ENCODE measurements at places on chromosomes 13 and 19.
A peak's percentile ranks its signal among the peaks of the same experiment; 100 is the strongest.

DNA sequence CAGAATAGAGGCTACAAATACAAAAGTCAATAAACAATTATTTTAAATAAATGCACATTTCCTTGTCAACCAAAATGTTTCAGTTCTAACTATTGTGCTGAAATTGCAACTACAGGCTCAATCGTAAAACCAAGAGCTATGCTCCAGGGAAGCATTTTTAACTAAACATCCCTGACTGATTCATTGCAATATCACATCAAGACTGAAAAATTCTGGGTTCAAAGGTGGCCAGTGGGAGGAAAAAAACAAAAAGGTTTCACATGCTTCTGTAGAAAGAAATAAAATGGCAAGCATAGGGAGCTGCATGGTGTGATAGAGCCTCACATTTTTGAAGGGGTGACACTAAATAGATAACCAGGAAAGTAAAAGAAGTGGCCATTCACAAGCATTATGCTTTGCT is 862.8 kb downstream of the PCDH9 start:
- DNase-seq, result no peak

DNA sequence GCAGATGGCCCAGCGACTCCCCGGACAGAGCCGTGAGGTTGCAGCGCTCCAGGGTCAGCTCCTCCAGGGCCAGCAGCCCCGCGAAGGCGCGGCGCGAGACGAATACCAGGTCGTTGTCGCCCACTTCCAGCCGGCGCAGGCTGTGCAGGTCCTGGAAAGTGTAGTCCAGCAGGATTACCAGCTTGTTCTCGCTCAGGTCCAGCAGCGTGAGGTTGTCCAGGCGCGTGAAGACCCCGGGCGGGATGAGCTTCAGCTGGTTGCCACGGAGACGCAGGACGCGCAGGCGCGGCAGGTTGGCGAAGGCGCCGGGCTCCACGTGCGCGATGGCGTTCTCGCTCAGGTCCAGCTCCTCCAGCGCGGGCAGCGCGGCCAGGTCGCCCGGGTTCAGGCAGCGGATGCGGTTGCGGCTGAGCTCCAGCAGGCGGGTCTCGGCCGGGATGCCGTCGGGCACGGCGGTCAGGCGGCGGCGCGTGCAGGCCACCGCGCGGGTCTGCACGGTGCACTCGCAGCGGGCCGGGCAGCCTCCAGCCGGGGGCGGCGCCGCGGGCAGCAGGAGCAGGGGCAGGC is 9.3 kb upstream of the PEAK3 start:
- no peak for DNase-seq

- DNase-seq, result no peak
Measured at GRCh38 chr13:56271686-56272085, 869.0 kb upstream of the PRR20A start.

- DNase-seq, result no peak
Measured at GRCh38 chr19:1366899-1367870, 16.5 kb upstream of the NDUFS7 start.

DNA sequence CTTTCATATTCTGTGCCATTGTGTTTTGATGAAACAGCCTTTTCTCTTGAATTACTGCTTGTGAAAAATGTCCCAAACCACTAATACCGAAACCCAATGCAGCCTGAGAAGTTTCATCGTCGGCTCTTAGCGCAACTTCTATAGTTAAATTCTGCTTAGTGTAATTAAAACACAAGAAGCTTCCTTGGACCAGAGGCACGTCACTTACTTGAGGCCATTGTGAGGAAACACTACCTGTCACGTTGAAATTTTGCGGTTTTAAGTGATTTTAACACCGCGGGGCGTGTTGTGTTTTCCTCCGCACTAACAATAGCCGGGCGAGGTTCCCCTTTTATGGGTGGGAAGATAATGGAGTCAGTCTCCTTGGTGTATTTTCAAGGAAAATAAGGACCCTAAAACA is 70.9 kb downstream of the GGACT start:
- no peak for DNase-seq

GRCh38 chr13:109712124-109712722 is 74.2 kb downstream of the IRS2 start:
- DNase-seq, result no peak

GRCh38 chr13:50721672-50721992 is 121.9 kb downstream of the DLEU7 start:
- no peak for DNase-seq

DNA sequence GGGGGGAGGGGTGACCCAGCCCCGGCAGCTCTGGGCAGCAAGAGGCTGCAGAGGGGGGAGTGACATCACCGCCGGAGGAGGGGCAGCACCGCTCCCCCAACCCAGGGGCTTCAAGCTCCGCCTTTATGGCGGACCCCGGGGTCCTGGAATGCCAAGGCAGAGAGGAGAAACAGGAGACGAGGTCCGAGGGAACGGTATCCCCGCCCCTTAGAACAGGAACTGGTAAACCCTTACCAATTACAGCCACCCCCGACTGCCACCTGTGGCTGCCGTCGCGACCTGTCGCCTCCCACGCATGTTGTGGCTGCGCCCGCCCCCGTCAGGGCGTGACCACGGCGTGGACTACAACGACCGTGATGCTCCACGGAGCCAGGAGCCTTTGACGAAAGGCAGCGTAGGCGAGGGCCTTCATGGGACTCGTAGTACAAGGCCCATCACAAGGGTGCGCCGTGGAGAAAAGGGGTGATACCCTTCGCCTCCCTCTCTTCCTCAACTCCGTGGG is 4.1 kb upstream of the KCNC3 start:
- DNase-seq, result peak; percentile 54

DNA sequence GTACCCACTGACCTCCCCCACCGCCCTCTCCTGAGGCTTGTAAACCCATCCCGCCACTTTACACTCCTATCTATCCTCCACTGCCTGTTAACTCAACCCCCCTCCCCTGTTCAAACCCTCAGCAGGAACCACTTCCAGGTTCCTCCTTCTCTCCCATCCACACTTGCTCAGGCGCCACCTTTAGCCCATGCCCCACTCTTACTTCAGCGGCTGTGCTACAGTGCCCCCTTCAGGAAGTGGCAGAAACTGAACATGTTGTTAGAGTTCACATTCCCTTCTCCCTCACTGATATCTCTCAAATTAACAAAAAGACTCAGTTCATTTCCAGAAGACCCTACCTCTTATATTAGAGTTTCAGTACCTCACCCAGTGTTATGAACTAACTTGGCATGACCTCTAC is 49.4 kb downstream of the ZNF91 start:
- DNase-seq, result no peak

- DNase-seq, result no peak
Measured at GRCh38 chr19:3708207-3708931, at the start of gene TJP3. TJP3 (plus strand) TSS chr19:3708384; CDS start chr19:3728433, 20,049 bp downstream.

DNA sequence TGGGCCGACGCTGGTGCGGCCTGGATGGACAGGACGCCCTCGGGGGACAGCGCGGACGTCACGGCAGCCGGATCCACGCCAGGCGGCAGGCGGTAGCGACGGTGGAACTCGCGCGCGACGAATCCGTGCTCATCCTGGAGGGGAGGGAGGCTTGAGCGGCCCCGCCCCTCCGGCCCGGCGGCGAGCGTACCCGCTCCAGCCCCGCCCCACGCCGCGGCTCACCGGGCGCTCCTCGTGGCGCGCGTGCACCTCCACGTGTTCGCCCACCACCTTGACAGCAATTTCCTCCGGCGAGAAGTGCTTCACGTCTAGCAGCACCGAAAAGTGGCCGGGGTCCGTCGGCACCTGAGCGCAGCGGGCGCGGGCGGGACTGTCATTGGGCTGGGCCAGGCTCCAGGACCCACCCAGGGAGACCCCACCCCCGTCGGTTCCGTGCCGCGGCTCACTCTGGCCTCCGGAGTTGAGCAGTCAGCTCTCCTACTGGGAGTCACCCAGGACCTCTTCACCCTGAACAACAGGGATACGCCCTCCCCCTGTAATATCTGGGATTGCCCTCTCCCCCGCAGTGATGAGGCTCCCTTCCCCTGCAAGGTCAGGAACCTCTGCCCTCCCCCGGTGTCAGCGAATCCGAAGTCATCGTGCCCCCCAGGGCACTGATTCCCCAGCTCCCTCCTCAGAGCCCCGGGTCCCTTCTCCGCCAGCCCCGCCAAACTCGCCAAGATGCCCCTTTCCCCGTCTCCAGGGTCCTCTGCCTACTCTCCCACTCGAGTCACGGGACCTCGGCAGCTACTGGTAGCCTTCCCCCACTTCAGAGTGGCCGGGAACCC is 1.1 kb downstream of the HSPB6 start:
- no peak for DNase-seq

DNA sequence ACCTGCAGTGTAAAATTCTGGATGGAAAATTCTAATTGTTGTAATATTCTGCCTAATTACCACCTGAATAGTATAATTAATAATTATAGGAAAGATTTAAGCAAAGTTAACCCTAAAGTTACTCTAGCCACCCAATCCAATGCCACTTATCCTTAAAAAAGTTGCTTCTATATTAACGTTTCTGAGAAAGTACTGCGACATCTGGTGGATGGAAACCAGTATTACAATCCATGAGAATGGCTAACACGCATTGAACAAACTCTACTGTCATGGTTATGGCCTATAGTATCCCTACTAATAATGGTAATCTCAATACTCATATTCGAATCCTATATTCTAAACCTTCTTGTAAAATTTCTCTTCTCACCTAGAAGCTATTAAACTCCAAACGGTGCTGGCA is 1551.8 kb downstream of the SLITRK1 start:
- DNase-seq, result no peak

DNA sequence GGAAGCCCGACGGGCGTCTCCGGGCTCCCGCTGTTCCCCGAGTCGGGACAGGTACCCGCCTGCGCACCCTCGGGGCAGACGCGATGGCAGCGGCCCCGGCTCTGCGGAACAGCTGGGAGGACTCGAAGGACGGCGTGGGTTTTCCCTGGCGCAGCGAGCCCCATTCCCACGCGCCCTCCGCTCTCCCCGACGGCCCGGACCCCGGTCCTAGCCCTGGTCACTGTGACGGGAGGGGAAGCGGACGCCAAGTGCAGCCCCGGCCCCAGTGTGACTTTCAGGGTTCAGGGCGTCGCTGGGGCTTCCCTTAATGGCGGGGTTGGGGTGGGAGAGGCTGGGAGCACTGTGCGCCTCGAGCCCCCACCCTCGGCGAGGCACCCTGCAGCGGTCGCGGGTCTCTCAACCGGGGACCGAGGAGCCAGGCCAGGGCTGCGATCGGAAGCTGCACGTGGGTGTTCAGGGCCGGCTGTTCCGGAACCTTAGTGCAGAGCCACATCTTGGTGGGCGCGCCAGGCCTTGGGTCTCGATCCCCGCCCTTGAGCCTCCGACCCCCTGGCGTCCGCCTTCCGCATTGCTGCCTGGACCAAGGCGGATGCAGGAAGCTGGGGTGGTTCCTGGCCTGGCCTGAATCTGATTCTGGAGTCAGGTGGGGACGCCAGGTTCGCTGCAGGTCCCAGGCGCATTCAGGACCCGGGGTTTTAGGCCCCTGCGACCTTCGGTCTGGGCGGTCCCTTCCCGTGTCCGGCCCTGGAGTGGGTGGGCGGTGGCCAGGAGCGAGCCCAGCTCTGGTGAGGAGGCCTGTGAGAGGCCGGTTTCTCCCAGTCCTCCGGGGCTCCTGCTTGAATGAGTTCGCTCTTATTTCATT is 3.5 kb downstream of the LGALS7B start:
- DNase-seq, result no peak

DNA sequence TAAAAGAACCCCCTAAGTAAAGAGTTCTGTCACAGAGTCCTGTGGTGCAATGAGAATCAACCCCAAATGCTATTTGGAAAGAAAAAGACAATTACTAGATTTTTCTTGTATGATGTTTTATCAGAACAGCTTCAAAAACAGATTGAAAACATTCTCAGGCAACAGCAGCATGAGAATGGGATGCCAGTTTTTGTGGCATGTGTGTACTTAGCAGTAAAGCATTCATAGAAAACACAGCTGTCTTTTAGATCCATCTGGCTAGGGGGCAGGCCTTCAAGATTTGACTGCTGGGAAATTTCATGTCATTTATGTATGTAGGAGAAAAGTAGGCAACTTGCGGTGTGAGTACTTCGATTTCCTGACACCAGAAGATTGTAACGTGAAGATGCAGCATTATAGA is 170.5 kb upstream of the HTR2A start:
- no peak for DNase-seq

DNA sequence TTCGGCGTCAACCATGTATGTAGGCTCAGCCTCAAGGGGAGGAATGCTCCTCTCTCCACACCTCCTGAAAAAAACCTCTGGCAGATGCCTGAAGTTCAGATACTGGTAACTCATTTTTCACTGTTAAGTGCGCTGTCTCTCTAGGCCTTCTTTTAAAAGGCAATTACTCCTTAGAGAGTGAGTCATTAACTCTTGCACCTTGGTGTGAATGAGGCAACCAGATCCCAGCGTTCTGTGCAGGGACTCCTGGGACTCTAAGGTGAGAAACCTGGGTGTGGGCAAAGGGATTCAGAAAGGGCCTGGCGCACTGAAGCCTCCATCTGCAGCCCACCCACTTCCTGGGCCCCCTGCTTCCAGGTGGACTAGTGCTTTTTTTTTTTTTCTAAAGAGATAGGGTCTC is 71.7 kb downstream of the SIAH3 start:
- DNase-seq, result no peak

DNA sequence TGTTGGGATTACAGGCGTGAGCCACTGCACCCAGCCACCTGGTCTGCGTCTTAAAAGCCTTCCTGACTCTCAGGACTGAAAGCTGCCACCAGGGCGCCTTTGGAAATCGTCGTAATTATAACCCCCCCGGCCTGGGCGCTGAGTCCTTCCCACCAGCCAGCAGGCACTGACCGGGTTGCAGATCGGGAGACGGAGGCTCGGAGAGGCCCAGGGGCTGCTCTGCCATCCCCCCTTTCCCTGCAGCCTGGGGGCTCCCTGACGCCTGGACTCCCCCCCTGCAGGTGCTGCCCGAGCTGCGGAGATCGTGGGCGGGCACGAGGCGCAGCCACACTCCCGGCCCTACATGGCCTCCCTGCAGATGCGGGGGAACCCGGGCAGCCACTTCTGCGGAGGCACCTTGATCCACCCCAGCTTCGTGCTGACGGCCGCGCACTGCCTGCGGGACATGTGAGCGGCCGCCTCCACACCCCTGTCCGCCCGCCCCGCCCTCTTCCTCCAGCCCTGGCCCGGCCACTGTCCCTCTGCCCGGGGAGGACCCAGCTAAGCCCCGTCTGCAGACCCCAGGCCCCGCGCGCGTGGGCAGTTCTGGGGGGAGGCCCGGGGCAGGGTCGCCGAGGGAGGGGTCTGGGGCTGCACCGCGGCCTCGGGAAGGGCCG is 2.5 kb downstream of the PRTN3 start:
- no peak for DNase-seq

GRCh38 chr19:7738023-7738422 is 6.1 kb upstream of the CLEC4G start:
- no peak for DNase-seq

GRCh38 chr13:42377640-42378382 is 105.9 kb downstream of the AKAP11 start:
- DNase-seq, result no peak

DNA sequence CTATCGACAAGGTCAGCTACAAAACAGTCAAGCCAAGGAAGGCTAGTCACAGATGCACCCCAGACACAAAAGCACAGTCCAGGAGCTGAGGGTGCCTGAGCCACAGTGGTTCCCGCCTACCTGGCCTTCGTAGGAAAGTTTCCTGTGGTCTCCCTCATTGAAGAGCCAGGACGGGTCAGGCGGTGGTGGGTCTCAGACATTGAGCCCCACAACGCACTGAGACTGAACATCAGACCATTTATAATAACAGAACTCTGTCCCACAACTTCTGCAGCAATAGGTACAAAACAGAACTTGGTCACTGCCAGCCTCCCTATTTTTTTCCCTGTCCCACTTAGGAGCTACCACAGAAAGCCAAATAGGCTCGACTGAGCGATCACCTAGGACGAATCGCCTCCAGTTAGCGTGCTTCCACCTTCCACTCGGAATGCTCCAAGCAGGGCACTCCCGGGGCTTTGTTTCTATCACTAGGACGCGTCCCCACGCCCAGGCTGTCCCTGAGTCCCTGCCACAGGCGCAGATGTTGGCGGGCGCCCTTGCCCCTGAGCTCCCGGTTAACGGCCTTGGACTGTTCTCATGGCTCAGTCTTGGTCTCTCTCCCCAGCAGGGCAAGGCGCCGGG is 640 bp upstream of the ZNF544 start:
- no peak for DNase-seq
